ENCODE measurements at places on chromosomes 7 and 10. TPM values are rescaled to one million over a fixed set of nuclear protein-coding genes. Genes with fewer than 3 reads are reported as not detected.

DNA sequence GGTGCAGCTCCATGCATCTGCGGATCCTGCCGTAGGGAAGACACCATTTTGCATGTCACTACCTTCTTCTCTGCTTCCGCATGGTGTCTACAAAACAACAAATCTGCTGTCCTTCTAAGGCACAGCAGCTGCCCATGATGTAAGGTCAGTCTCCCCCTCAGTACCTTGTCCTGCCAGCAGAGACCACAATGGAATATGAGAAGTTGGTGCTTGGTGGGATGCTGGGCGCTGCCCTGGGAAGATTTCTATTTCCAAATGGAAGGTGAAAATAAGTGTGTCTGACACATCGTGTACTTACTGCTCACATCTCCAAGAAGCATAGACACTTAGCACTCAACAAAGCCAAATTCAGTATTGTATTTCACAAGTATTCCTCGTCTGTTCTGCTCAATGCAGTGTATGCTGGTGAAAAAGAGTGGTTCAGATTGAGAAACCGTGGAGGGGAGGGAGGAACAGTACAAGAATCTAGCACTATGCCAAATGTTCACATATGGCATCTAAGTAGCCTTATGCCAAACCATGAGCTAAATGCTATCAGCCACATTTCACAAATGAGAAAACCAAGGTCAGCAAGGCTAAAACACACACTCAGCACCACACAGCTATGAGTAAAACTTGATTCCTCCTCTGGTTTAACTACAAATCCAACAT lies 95.0 kb downstream of the GRB10 start:
- DNase-seq, result no peak

The AZGP1 gene
- total RNA-seq, result 0.44 TPM

The LRIT1 gene
- total RNA-seq, result not detected

GRCh38 chr7:12870219-12870618 lies 182.8 kb downstream of the ARL4A start:
- DNase-seq, result no peak

The SPAG6 gene
- total RNA-seq, result not detected

GRCh38 chr10:124971276-124971675 lies 29.4 kb downstream of the ZRANB1 start:
- no peak for DNase-seq

DNA sequence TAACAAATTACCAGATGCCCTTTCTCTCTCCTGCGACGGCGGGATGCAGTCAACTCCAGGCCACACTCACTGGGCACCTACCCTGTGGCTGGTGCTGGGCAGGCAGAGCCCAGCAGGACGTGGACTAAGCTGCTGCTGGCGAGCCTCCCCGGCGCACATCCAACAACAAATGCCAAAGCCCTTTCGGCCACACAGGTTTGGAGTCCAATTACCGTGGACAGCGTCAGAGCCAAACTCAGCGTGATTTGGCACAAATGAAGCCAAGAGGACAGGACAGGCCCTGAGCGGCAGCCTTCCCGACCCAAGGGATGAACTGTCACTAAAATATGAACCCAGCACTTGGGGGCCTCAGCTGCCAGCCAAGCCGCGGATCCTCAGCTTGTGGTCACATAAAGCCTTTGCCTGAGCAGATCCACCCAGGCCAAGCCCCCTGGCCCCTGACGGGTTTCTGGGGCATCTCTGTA lies 28.4 kb downstream of the DAGLB start:
- DNase-seq, result no peak

- no peak for DNase-seq
Observed at GRCh38 chr10:107616031-107616430, 451.5 kb upstream of the SORCS1 start.

- no peak for DNase-seq
Observed at GRCh38 chr7:158754746-158755444, 50.3 kb upstream of the NCAPG2 start.

The GSAP gene
- 0.55 TPM for total RNA-seq

GRCh38 chr10:81730891-81731290 lies 144.1 kb upstream of the NRG3 start:
- DNase-seq, result no peak

GRCh38 chr7:11127114-11127785 lies 153.6 kb downstream of the PHF14 start:
- no peak for DNase-seq

The GFRA1 gene
- not detected for total RNA-seq

GRCh38 chr10:24651923-24652322 lies 71.8 kb downstream of the ARHGAP21 start:
- no peak for DNase-seq

GRCh38 chr7:151592868-151593486 lies 73.3 kb upstream of the RHEB start:
- no peak for DNase-seq

The GPER1 gene
- 75.9 TPM for total RNA-seq

DNA sequence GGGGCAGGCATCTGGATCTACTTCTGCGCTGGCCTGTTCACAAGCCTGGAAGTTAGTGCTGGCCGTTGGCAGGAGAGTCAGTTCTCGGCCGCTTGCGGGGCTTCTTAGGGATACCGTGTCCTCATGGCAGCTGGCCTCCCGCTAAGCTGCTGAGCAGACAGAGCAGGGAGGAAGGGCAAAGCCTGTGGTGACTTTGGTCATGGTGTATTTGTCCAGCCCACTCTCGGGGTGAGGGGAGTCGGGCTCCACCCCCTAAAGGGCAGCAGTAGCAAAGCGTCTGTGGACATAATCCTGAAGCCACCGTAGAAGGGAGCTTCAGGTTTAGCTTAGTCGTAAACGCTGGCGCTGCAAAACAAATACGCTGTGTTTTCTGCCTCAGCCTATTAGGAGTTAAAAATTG lies 12.2 kb downstream of the UBE3C start:
- DNase-seq, result no peak

The CYP3A5 gene
- total RNA-seq, result not detected

DNA sequence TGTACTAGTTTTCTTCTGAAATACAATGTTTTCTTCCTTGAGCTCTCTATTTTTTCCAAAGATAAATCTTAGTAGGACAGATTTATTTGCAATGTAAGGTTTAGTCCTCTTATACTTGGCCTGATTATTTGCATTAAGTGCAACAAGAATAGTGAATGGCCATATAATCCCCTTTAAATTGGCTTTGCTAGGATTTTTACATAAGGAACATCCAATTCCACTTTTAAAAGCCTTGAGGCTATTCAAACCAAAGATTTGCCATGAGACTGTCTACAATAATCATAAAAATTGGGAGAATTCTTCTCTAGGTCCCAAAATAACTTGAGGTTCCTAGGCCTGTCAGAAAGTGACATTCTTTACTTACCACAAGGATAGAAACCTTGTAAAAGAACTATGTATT lies 128.6 kb upstream of the THSD7A start:
- DNase-seq, result no peak

GRCh38 chr10:113130014-113130641 lies 180.1 kb downstream of the TCF7L2 start:
- DNase-seq, result no peak

GRCh38 chr10:84335516-84335915 lies 7.1 kb downstream of the CCSER2 start:
- DNase-seq, result no peak

DNA sequence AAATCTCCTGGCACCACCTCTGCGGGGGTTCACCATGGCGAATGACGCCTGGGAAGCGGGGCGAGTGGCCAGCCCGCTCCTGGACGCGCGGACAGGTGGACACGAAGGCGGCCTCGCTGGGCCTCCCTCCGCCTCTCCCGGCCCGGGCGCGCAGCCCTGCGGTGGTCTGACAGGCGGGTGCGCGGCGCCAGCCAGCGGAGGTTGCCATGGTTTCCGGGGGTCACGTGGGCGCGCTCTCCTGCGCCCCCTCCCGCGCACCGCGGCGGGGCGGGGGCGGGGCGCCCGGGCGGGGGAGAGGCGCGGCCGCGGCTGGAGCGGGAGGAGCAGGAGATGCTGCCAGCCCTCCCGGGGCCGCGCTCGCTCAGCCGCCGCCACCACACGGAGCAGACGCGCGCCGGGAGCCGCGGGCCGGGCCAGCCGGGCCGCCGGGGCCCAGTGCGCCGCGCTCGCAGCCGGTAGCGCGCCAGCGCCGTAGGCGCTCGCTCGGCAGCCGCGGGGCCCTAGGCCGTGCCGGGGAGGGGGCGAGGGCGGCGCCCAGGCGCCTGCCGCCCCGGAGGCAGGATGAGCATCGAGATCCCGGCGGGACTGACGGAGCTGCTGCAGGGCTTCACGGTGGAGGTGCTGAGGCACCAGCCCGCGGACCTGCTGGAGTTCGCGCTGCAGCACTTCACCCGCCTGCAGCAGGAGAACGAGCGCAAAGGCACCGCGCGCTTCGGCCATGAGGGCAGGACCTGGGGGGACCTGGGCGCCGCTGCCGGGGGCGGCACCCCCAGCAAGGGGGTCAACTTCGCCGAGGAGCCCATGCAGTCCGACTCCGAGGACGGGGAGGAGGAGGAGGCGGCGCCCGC lies at the start of gene PRKAR2B:
PRKAR2B (plus strand) TSS at position 359 of the 848 bp plus-strand sequence; CDS start at position 562, 203 bp downstream.
- peak; percentile 91 for DNase-seq

- no peak for DNase-seq
Observed at GRCh38 chr7:684416-684815, 42.1 kb upstream of the DNAAF5 start.

GRCh38 chr10:310976-311639 lies 175.9 kb downstream of the ZMYND11 start:
- DNase-seq, result no peak

The TBXAS1 gene
- not detected for total RNA-seq

The ATOH7 gene
- total RNA-seq, result not detected
